Ovary (tissue), 10 donors: ENCODE measurements at places on chromosomes 4 and X. TPM values are rescaled to one million over a fixed set of nuclear protein-coding genes. Genes with fewer than 3 reads are reported as not detected.

Gene NLGN4X
- total RNA-seq: 52.4 TPM

DNA sequence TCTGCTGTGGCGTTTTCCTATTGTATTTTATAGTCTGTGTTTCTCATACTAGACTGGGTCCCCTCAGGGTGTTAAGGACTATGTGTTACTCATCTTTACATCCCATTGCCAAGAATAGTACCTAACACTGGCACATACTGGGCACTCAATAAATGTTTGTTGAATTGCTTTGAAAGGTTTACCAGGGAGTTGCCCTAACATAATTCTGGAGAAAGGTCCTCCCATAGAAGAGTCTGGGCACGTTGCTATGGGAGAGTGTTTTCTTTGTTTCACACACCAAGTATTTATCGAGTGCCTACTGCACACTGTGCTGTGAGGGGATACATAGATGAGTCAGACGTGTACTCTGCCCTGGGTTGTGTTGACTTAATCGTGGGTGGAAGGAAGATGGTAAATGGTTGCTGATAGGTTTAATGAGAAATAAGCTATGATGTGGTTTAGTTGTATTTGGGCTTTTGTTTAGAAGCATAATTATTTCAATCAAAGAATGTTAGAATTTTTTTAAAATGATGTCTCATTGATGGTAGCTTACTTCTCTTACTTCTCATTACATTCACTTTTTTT, 42.9 kb downstream of the AFF1 start:
- H3K36me3 ChIP-seq: no peaks in the 10 kb centered on the region
- peaks cover 4% of the 10 kb centered on the region for H3K4me1 ChIP-seq
- DNase-seq: no peak

- peaks cover 2% of the 10 kb centered on the region for H3K27me3 ChIP-seq
- no peak overlapping the region for H3K4me3 ChIP-seq
- DNase-seq: no peak
- no peaks in the 10 kb centered on the region for H3K36me3 ChIP-seq
- no peak overlapping the region for H3K27ac ChIP-seq
These were observed 45.4 kb downstream of the FGFRL1 start for GRCh38 chr4:1056671-1057402.

DNA sequence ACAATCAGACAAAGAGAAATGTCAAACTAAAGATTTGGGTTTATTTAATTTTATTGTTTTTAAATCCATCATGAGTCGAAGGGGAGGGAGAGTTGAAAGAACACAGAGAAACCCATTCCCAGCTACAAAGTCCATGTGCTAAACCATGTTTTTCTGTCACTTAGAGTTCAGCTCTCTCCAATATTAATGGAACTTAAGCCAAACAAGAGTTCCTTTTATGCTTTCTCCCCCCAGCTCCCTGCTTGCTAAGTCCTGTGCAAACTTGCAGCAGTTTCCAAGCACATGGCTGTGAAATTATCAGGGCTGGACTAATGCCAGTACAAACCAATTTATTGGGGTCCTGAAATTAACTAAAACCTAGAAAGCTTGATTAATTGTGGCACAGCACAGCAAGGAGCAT, 9.7 kb upstream of the CHRDL1 start:
- no peaks in the 10 kb centered on the region for H3K27me3 ChIP-seq
- H3K36me3 ChIP-seq: no peaks in the 10 kb centered on the region
- H3K4me3 ChIP-seq: no peak overlapping the region
- no peaks in the 10 kb centered on the region for H3K4me1 ChIP-seq

Gene HSFX3
- total RNA-seq: not detected

Gene IL15
- total RNA-seq: 0.73 TPM

- no peaks in the 10 kb centered on the region for H3K27me3 ChIP-seq
- no peaks in the 10 kb centered on the region for H3K36me3 ChIP-seq
- no peak overlapping the region for H3K27ac ChIP-seq
These were observed 2.1 kb upstream of the NRK start for GRCh38 chrX:105820247-105820646.

GRCh38 chr4:153741541-153741940, 18.3 kb downstream of the RNF175 start:
- DNase-seq: no peak
- H3K4me1 ChIP-seq: no peaks in the 10 kb centered on the region
- no peaks in the 10 kb centered on the region for H3K27me3 ChIP-seq

Gene SETD7
- total RNA-seq: 34.1 TPM

DNA sequence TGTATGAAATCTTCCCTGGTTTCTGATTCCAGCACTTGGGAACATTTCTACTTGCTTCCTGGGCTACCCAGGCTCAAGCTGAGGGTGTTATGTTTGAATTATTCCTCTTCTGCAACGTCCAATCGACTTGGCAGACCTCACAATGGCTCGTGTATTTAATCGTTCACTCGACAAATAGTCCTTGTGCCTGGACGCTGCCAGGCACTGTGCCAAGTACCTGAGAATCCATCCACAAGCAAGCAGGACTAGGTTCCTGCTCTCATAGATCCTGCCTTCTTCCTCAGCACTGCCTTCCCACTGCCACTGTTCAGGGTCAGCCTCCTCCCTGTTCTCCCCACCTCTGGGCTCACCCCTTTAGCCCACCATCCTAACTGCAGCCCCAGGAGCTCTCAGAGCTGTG, 113.3 kb downstream of the EFNB1 start:
- no peaks in the 10 kb centered on the region for H3K36me3 ChIP-seq
- H3K4me1 ChIP-seq: no peaks in the 10 kb centered on the region
- H3K27me3 ChIP-seq: no peaks in the 10 kb centered on the region
- no peak for DNase-seq
- H3K4me3 ChIP-seq: no peak overlapping the region
- no peak overlapping the region for H3K27ac ChIP-seq

GRCh38 chr4:172845281-172845680, 323.3 kb upstream of the GALNT7 start:
- no peak overlapping the region for H3K27ac ChIP-seq
- H3K27me3 ChIP-seq: no peaks in the 10 kb centered on the region
- H3K4me1 ChIP-seq: no peaks in the 10 kb centered on the region
- H3K36me3 ChIP-seq: no peaks in the 10 kb centered on the region

Gene C1GALT1C1
- total RNA-seq: 15.5 TPM

GRCh38 chrX:47649271-47649670, 1.1 kb downstream of the ELK1 start:
- H3K27ac ChIP-seq: no peak overlapping the region
- no peaks in the 10 kb centered on the region for H3K27me3 ChIP-seq
- DNase-seq: no peak
- no peaks in the 10 kb centered on the region for H3K36me3 ChIP-seq

Gene ARX
- 28.5 TPM for total RNA-seq

DNA sequence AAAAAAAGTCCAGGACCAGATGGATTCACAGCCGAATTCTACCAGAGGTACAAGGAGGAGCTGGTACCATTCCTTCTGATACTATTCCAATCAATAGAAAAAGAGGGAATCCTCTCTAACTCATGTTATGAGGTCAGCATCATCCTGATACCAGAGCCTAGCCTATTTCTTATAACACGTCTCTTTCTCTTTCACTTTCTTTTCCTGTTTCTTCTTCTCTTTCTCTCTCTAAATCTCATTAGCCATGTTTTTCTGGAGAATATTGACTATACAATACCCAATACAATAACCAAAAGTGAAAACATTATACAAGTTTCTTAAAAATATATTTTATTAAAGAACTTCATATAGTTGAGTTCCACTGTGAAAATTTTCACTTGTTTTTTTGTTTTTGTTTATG, 1154.9 kb upstream of the PCDH7 start:
- H3K27me3 ChIP-seq: no peaks in the 10 kb centered on the region
- H3K36me3 ChIP-seq: no peaks in the 10 kb centered on the region
- no peak overlapping the region for H3K27ac ChIP-seq
- DNase-seq: no peak

Gene CT45A10
- not detected for total RNA-seq

DNA sequence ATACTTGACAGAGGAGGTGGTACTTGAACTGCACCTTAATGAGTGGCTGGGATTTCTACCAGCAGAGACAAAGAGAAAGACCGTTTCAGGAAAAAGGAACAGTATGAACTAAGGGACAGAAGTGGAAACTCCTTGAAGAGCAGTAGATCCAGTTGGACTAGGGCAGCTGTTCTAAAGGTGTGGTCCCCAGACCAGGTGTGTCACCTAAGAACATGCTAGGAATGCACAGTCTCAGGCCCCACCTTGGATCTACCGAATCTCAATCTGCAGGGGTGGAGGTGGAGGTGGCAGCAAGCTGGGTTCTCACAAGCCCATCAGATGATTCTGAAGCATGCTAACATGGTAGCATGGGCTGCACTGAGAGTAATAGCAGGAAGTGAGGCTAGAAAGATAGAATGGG, 22.3 kb downstream of the DAPP1 start:
- H3K27ac ChIP-seq: no peak overlapping the region
- no peak overlapping the region for H3K4me3 ChIP-seq
- H3K27me3 ChIP-seq: no peaks in the 10 kb centered on the region
- H3K4me1 ChIP-seq: peaks cover 2% of the 10 kb centered on the region
- no peak for DNase-seq
- H3K36me3 ChIP-seq: no peaks in the 10 kb centered on the region

Gene NHSL2
- total RNA-seq: 4.4 TPM

Gene PNMA6F
- total RNA-seq: not detected

Gene SPACA5
- total RNA-seq: not detected
